CD4-positive, alpha-beta T cell (primary cell): ENCODE measurements at places on chromosomes 13 and 19.

GRCh38 chr19:38920602-38921419 lies 8.8 kb upstream of the CCER2 start:
- DNase-seq: no peak

DNA sequence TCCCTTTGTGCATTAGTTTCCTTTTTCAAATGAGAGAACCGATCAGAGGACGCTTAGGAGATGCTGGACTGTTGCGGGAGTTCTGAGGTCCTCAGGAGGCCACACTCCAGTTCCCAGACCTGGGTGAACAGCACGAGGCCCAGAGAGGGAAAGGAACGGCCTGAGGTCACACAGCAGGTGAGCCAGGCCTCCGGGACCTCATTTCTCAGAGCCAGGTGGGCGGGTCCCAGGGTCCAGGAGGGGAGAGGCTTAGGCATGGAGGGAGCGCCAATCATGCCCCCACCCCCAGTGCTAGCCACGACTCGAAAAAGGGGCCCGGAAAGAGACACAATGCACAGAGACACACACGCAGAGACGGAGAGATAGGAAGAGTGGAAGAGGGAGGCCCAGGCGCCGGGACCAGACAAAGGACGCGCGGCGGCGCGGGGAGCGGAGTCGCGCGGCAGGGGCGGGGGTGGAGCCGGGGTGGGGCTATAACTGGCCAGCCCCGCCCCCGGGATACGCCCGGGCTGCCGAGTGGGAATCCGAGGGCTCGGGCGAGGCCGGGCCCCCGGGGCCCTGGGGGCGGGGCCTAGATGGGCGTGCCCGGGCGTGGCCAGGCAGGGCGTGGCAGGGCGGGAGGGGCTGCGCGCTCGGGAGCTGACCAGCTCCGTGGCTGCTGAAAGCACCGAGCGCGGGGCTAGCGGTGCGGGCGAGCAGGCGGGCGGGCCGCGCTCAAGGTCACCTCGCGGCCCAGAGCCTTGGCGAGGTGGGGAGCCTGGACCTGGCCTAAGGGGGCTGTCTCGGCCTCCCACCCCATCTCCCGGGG lies 1.6 kb downstream of the ELAVL3 start:
- no peak for DNase-seq

- no peak for DNase-seq
These were observed 83.7 kb upstream of the VSTM2B start for GRCh38 chr19:29442094-29442493.

- no peak for DNase-seq
These were observed 51.8 kb downstream of the TSSK6 start for GRCh38 chr19:19463348-19464117.

GRCh38 chr13:109628251-109628699 lies 158.1 kb downstream of the IRS2 start:
- DNase-seq: no peak

- DNase-seq: peak; percentile 87
These were observed 17.7 kb upstream of the SPACA4 start for GRCh38 chr19:48588670-48589401.

GRCh38 chr13:29877456-29878078 lies 27.1 kb upstream of the UBL3 start:
- DNase-seq: no peak

DNA sequence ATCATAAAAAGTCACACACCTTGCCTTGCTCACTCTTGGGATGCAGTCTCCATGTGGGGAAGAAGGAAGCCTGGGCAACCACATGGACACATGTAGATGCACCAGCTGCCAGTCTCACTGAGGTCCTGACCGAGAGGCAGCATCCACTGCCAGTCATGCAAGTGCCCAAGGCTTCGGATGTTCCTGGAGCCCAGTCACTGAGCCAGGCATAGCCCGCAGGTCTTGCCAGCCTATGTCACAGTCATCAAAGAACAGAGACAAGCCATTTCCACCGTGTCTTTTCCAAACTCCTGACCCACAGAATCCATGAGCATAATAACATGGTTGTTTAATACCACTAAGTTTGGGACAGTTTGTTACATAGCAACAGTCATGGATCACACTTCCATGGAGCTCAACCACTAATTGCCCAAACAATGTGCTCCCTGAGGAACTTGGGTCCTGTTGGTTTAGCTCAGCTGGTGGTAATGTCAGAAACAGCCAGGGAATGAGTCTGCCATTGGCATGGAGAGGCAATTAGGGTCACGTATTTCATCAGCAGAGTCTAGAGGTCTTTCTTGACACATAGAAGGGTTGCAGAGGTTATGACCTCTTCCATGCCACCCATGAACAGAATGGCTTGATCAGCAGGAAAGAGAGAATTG lies 21.5 kb downstream of the STARD13 start:
- DNase-seq: no peak

DNA sequence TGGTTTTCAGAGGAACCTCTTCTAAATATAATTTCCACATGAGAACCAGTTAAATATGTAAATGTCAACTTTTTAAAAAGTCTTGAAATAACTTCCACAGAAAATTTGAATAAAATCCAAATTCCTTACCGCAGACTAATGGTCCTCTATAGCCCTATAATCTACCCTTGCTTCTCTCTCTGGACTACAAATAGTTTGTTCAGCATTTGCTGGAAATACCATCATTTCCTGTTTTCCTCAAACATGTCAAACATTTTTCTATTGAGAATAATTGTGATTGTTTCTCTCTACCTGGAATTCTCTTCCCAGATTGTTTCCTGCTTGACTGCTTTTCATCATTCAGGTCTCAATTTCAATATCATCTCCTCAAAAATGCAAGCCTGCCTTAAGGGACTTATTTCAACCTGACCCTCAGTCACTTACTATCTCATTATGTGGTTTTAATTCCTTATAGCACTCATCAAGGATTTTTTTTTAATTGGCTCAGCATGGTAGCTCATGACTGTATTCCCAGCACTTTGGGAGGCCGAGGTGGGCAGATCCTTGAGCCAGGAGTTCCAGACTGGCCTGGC lies 898.9 kb upstream of the MIR17HG start:
- DNase-seq: no peak

DNA sequence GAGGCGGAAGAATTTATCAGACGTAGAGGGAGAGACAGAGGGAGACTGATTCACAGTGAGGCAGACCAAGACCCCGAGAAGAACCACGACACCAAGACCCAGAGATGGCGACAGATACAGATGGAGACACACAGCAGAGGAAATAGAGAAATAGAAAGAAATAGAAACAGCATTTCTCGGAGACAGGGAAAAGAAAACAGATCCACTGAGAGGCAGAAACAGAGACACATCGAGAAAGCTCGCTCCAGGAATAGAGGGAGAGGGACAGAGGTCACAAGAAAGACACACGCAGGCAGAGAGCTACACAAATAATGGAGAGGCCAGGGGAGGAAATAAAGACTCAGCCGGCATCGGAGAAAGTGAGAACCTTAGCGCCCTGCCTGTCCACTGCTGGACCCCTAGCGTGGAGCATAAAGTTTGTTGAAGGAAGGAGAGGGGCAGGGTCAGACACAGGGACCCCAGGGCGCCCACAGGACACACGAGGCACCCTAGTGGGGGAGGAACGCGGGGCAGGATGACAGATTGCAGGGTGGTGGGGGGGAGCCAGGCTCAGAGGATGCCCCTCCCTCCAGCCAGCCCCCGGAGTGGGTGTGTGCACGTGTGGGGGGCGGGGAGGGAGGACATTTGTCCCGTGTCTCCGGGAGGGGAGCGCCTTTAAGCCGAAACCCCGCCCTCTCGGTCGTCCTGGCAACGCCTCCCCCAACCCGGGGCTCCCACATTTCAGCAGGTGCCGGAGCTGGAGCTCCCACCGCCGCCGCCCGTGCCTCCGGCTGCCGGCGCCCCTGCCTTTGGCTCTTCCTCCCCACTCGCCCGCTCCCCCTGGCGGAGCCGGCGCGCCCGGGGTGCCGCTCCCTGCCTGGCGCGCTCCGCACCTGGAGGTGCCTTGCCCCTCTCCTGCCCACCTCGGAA lies at the start of gene PRKCG:
PRKCG (plus strand) TSS at position 716 of the 909 bp plus-strand sequence. CDS start 298 bp downstream, outside the sequence.
- peak; percentile 66 for DNase-seq

DNA sequence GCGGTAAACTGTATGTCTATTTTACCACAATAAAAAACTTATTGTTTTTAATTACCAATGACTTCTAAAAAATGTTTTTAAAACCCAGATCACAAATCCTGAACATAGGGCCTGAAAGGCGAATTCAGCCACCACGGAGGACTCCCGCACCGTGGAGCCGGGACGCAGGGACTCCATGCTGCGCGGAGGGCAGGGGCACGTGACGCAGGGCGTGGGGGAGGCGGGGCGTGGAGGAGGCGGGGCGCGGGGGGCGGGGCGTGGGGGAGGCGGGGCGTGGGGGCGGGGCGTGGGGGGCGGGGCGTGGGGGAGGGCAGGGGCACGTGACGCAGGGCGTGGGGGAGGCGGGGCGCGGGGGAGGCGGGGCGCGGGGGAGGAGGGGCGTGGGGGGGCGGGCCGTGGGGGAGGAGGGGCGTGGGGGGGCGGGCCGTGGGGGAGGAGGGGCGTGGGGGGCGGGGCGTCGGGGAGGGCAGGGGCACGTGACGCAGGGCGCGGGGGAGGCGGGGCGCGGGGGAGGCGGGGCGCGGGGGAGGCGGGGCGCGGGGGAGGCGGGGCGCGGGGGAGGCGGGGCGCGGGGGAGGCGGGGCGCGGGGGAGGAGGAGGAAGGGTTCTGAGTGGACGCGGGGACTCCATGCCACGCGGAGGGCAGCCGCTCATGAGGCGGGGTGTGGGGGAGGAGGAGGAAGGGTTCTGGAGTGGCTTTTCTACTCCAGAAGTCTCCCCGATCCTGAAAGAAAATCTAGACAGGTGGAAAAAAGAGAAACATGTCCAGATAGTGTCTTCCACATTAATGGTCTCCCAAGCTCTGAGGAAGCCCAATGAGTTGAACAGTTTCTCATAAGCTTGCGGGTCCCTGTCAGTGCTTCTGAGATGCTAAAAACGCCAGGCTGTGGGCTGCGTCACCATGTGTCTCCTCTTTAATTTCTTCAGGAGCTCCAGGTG lies 4.4 kb upstream of the PROZ start:
- peak; percentile 71 for DNase-seq

DNA sequence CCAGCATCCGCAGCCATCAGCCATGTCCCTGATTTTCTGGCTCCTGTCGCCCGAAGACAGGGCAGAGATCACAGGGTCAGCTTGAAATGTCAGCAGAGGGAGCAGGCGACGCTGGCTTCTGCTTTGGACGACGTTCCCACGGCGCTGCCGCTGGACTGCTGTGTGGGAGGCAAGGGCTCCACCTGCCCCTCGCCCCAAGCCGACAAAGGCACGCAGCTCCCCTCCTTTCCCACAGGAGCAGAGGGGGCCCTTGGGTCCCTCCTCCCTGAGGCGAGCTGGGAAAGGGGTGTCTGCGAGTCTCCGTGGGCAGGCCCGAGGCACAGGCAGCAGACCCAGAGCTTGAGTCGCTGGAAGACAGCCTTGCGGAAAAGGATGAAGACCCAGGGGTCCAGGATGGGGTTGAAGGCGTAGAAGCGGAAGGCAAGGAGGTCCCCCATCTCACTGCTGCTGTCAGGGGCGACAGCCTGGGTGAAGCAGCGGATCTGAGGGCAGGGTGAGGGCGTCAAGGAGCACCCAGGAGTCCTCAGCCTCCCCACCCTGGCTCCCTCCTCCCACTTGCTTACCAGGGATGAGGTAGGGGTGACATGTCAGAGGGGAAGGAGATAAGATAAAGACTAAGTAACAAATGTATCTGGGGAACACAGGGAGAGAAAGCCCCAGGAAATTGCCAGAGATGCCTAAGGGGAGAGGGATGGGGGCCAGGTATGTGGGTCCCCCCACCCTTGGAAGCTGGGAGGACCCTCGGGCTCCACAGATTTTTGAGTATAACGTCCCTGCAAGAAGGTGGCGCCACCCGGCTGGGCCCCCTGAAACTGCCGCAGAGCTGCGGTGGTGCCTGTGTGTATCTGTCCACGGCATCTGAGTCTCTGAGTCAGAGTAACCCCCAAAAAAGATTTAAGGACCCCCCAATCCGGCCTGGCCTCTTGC lies 3.4 kb downstream of the PTGIR start:
- no peak for DNase-seq

- DNase-seq: peak; percentile 86
These were observed 10.1 kb downstream of the OR1I1 start for GRCh38 chr19:15091918-15092753.
